GM13976 (cell line): ENCODE measurements at places on chromosomes 16 and 17.

- DNase-seq: no peak
Observed at GRCh38 chr17:35169835-35170363, 22.3 kb downstream of the UNC45B start.

DNA sequence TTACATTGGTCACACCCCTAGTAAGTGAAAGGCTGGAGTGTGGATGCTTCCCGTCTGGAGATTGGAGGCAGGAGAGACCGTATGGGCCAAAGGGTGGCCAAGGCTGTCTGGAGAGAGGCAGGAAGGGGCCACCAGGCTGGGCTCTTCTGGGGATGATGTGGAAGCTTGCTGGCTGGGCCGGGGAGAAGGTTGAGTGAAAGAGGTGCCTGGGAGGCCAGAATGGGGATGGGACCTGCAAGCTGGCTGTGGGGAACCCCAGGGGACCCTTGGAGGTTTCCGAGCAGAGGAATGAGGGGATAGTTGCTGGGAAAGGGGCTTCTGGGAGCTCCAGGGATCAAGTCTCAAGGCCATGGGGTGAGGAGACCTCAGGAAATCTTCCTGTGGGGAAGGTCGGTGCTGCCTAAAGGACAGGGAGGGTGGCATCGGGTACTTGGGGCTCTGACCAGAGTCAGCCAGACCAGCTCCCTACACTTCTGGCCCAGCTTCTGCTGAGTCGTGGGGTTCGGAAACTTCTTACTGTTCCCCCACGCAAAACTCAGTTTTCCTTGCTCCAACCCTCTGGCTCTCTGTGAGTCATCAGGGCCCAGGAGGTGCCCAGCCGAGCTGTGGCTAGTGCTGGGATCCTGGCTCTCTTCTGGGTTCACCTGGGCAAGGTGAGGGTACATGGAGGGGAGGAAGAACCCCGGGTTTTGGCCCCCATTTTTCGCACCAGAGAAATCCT lies 3.1 kb downstream of the MRC2 start:
- peak; percentile 31 for DNase-seq

- no peak for DNase-seq
Observed at GRCh38 chr17:35529866-35530265, 7.6 kb downstream of the SLFN12L start.

GRCh38 chr16:78122774-78123315 lies 23.4 kb downstream of the WWOX start:
- peak; percentile 60 for DNase-seq

DNA sequence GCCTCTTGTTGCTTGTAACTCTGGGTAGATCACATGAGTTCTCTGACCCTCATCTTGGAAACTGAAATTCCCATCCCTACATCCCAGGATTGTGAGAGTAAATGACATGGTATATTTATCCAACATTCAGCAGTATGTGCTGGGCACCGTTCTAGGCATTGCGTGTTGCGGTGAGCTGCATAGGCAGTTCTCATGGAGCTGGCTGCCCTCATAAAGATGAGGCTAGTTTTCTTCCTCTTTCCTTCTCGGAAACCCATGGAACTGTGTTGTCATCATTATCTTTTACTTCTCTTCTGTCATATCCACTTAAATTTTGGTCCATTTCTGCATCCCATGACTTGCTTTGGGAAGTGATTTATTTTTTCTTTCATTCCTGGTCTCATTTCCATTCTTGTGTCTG lies 17.2 kb downstream of the CMIP start:
- no peak for DNase-seq

- DNase-seq: no peak
Observed at GRCh38 chr17:80474231-80474960, 2.0 kb downstream of the NPTX1 start.

DNA sequence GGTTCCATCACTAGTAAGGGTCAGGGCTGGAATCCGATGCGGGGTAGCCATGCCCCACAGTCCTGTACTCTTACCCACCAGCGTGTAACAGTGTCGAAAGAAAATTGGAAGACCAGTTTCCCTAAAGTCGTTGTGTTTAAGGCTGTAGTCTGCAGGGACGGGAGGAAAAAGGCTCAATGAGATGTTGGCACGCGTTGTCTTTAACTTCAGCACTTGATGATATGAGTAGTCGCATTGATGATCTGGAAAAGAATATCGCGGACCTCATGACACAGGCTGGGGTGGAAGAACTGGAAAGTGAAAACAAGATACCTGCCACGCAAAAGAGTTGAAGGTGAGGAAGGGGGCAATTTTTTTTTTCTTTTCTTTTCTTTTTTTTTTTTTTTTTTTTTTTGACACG lies 1.3 kb downstream of the HSBP1 start:
- DNase-seq: no peak

DNA sequence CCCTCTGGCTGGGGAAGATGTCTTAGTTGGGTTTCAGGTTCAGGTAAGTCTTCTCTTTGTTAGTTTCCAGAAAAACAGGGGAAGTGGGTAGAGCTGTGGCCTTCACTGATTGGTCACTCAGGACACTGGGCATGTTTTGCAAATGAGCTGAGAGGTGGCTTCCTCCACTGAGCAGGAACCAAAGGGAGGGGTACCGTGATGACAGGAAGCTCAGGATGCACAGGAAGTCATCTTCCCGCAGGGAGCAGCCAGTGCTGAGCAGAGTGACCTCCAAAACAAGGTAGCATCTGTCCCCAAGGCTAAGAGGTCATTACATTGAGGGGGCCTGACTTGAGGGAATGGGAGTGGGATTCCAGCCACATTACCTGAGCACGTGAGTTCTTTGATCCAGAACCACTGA lies 5.6 kb downstream of the NT5C start:
- DNase-seq: peak; percentile 41

- no peak for DNase-seq
Observed at GRCh38 chr17:11825572-11826209, 171.6 kb downstream of the ZNF18 start.

- peak; percentile 50 for DNase-seq
Observed at GRCh38 chr16:84281074-84281473, 13.6 kb upstream of the WFDC1 start.

DNA sequence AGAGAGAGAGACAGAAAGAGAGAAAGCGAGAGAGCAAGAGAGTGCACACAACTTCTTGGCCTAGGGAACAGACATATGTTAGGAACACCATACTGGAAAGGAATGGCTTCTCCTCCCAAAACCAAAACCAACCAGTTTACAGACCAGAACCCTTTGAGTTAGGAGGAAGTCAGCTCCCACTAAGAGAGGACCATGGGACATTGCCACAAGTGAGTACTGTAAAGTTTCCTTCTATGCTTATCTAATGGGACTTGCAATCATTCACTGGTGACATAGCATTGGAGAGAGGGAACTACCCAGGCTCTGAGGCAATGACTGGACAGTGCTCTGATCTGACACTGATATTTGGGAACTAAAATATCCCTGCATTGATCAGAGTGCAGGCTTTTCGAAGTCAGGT lies 32.4 kb downstream of the TBC1D3B start:
- no peak for DNase-seq

GRCh38 chr17:9468532-9468931 lies 107.1 kb downstream of the STX8 start:
- DNase-seq: no peak

GRCh38 chr17:82633343-82633742 lies 14.9 kb downstream of the WDR45B start:
- no peak for DNase-seq

DNA sequence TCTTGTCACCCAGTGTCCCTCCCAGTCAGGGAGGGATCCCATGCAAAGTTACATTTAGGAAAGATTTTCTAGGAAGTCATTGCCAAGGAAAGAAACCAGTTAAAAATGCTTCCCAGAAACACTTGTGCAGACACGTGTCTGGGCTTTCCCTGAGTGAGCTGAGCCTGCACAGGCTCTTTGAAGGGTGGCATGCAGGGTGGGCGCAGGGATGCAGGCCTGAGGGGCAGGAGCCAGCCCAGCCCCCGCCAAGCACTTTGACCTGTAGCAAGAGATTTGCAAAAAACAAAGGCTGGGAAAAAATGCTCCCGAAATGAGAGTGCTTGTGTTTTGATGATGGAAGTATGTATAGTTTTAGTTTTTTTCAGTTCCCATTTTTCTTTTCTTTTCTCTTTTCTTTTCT lies 52.4 kb downstream of the B9D1 start:
- no peak for DNase-seq

- DNase-seq: no peak
Observed at GRCh38 chr17:71260366-71260940, 860.4 kb upstream of the SOX9 start.

DNA sequence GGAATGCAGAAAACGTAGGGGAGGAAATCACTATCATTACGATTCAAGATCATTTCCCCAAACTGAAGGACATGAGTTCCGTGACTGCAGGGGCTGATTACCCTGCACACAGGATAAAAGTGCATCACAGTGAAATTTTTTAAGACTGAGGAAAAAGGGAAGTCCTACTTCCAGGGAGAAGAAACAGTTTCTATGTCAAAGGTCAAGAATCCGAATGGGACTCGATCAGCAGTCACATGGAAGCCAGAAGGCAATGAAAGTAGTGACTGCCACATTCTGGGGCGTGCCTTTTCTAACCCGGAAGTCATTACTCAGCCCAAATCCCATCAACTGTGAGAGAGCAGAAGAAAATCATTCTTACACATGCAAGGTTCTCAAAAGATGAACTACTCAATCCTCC lies 12.1 kb downstream of the ZZEF1 start:
- no peak for DNase-seq

DNA sequence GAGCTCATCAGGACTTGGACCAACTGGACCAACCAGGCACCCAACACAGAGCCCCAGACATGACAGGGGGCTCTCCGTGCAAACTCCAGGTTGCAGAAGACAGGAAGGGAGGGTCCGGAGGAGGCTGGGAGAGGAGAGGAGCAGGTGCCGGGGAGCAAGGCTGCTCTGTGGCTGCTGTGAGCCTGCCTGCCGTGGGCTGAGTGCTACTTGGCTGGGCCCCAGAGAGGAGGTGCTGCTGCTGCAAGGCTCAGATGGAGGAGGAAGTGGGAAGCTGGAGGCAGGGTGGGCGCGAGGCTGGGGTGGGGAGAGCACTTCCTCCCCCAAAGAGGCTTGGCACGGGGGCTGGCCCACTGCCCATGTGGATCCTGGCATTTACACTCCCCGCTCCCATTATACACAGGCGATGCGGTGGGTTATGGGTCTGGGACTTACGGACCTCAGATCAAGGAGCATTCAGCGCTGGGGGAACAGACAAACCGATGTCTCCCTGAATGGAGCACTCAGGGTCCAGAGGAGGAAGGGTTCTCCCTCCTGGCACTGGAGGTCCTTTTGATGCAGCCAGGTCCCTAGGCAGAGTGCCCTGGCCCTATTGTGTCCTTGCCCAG lies 15.9 kb downstream of the EPOP start:
- DNase-seq: peak; percentile 63

DNA sequence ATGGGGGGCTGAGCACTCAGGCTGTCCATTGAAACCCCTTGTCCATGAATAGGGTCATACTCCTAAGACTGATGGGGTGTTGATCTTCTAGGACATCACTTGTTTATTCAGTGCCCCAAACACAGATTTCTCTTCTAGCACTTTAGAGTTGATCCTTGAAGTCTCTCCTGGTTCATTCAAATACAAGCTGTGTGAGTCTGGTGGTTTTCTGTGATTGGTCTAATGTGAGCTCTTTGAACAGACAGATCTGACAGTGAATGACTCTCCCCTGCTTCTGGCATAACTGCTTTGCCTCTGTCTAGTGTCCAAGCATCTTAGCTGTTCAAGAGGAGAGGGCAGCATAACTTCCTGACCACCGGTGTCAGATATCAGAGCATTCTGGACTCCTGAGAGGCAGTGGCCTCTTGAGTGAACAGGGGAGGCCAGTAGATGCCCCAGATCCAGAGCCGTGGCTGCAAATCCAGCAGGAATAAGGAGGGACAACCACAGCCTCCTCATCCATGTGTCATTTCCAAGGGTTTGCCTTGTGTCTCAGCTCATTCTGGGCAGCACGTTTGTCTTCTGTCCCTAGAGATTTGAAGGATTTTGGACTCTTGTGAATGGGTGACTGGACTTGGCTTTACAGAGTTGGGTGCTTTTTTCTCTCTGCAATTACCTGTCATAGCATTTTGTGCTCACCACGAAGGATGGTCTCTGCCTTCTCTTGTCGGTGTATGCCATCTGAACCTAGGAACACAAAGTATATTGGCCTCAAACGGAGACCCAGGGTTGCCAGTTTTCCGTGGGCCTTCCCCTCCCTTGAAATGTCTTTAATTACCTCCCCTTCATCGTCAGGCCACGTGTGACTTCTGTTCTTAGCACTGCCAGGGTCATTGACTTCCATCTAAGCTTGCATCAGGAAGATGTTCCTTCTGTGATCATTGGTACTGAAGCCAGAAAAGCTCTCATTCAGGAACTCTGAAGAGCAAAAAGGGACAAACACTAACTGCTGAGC lies 13.9 kb upstream of the CLEC18C start:
- peak; percentile 29 for DNase-seq

DNA sequence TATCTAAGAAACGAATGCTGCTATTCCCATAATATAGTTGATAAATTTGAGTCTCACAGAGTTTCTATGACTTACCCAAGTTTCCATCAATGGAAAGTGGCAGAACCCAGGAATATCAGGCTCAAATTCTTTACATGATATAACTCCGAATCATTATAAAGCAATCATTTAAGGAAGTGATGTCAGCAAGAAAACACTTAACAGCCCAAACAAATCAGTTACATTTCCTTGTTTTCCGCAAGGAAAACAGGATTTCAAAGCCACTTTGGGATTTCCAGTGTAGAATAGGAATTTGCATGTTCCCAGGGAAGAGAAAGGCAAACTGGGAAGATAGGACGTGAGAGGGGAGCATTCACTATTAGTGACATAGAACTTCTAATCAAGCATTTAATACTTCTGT lies 311.4 kb upstream of the GOT2 start:
- no peak for DNase-seq

- no peak for DNase-seq
Observed at GRCh38 chr17:69268543-69269014, 40.0 kb upstream of the ABCA10 start.

DNA sequence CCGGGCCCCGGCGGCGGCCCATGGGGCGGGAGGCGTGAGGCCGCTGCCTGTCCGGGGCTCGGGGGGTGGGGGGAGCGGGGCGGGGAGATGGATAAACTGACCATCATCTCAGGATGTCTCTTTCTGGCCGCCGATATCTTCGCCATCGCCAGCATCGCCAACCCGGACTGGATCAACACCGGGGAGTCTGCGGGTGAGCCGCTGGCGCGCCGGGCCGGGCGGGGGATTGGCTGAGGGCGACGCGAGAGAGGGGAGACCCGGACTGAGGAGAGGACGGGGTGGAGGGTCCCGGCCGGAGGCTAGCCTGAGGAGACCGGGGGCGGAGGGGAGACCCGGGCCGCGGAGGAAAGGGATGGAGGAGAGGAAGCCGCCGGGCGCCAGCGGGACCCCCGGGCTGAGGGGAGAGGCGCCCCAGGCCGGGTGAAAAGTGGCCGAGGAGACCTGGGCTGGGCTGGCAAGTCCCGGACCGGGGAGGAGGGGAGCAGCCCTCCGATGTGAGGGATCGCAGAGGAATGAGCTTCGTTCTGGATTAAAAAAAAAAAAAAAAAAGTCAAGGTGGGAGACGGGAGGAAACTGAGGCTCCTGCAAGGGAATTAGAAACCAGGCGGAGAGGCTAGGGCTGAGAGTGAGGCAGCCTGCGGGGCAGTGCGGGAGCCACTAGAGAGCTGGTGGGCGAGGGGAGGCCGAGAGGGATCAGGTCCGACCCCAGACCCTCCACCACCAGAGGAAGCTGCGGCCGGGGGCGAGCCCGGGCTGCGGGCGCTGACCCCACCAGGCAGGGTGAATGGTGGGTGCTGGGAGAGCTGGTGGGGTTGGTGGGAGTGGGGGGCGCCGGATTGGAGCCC lies 526 bp downstream of the MOSMO start:
- DNase-seq: no peak
